ENCODE measurements at places on chromosomes 7 and 10. TPM values are rescaled to one million over a fixed set of nuclear protein-coding genes. Genes with fewer than 3 reads are reported as not detected.

Gene ASZ1
- total RNA-seq, result not detected

Gene HOXA9
- total RNA-seq, result 9.0 TPM

Gene GPR146
- 43.6 TPM for total RNA-seq

Gene CCL24
- total RNA-seq, result not detected

Gene TIMM23
- total RNA-seq, result 55.4 TPM

Gene PTF1A
- total RNA-seq, result not detected

Gene SNCG
- 255 TPM for total RNA-seq

All from breast epithelium (tissue), 4 donors.